Ovary (tissue), 10 donors: ENCODE measurements at places on chromosomes 11 and 22. TPM values are rescaled to one million over a fixed set of nuclear protein-coding genes. Genes with fewer than 3 reads are reported as not detected.

Gene RIMBP3C
- 0.04 TPM for polyA plus RNA-seq

Gene PYGM
- polyA plus RNA-seq = 1.9 TPM

DNA sequence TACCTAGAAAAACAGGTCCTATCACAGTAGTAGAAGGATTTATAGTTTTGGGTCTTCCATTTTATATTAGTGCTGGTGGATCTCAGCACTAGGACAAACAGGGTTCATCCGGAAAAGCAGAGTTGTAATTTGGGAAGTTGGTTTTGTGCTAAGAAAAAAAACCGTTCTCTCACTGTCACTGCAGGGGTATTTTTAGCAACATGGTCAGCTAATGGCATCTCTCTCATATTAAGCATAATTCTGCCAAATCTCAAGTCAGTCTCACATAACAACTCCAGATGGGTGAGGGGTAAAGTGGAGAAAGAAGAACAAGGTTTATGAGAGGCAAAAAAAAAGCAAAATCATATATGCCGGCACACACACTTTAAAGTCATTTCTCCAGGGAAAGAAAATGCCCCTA is 51.6 kb upstream of the GDPD4 start:
- DNase-seq = no peak

DNA sequence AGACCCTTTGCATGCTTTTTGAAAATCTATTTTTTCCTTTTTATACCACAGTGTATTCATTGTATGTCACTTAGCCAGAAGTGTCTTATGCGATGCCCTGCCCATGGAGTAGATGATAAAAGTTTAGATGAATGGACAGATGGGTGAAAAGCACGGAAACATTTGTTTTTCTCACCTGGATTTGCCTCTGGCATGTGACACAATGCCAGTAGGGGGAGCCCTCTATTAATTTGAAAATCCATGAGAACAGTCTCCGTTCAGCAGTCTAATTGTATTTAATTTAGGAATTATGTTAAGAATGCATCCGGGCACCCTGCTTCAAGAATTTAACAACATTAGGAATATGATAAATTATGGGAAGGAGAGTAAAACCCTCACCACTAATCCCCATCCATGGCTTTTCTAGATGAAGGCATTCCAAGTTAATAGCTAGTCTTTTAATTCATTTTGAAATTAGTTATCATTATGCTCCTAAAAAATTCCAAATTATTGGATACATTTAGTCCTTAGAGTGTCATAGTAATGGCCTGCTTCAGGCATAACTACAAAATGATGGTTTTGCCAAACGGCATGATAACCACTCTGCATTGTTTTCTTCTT is 55.3 kb upstream of the ALKBH3 start:
- no peak for DNase-seq

GRCh38 chr11:59877784-59878183 is 798 bp upstream of the OOSP3 start:
- no peak for DNase-seq

Gene SART1
- 52.4 TPM for polyA plus RNA-seq

- DNase-seq = peak; percentile 70
These were observed 635 bp downstream of the SCARF2 start for GRCh38 chr22:20436768-20437612.
